ENCODE measurements at places on chromosomes 6 and 20.

- DNase-seq = no peak
Measured at GRCh38 chr20:50686821-50687220, 4.5 kb downstream of the RIPOR3 start.

DNA sequence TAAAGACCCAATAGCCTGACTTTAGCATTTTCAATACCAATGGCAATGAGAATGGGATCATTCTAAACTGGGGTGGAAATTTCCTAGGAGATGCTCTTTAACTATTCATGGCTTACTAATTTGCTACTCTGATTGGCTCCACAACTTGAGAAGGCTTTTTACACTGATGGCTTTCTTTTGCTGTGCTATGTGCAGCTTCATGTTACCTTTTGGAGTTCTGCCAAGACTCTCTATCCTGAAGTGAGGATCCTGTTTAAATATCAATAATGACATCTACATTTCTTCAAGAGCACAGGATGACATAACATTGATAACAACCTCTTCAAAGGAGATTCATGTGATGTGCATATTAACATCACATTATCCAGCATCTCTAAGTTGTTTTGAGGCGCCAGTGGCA, 43.4 kb upstream of the SIRPG start:
- no peak for DNase-seq

- DNase-seq = no peak
Measured at GRCh38 chr6:94597487-94597886, 979.8 kb upstream of the MANEA start.

GRCh38 chr6:37021356-37022129, 16.1 kb downstream of the FGD2 start:
- DNase-seq = no peak

GRCh38 chr6:48985025-48985424, 478.0 kb downstream of the MMUT start:
- DNase-seq = no peak

DNA sequence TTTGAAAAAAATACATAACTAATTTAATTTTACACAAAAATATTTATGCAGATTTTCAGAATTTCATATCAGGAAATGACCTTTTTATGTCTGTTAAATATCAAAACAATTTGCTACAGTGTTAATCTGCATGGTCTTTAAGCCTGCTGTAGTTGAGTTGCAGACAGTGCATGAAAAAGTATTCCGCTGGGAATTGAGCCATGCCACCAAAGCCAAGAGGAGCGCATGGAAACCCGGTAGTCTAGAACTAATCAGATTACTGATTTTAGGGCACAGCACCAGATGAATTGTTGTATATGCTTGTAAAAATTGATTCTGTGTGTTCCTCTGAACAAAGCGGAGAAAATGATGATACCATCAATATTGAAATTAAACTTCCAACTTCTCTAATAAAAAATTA, 34.3 kb upstream of the LAMP5 start:
- DNase-seq = no peak

- DNase-seq = no peak
Measured at GRCh38 chr20:39069976-39070375, 107.8 kb downstream of the DHX35 start.

DNA sequence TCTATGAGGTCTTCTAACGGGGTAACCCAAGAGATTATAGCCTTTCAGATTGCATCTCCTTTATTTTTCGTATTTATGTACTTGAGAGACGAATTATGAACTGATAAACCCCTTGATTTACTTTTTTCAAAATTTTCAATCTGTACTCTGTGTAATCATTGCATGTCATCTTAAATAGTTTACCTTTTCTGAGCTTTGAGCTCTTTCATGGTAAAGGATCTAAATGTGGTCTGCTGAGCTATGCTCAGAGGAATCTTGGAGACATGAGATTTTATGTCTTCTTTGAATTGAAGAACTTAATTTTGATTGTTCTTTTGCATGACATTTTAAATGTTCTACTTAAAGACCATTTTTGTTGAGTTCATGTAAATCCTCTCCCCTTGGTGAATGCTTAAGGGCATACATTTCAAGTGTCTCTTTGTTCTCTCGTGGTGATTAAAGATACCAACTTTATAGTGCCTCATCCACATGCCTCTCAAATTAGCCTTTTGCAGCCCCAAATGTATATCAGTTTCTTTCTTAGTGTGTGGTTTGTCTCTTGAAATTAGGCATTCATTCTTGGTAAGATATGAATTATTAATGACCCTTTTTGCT, 116.3 kb upstream of the SCGN start:
- DNase-seq = no peak

DNA sequence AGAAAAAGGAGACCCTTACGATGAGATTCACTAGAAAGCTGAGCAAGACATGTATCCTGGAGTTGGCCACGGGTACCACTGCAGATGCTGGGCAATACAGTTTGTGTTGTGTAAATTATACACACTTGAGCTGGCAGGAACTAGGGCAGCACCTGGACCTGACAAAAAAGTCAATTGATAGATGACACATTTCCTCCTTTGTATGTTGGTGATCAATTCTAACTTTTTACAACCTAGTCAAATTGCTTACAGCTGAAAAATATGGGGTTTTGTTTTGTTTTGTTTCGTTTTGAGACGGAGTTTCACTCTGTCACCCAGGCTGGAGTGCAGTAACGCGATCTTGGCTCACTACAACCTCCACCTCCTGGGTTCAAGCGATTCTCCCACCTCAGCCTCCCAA, 108.9 kb downstream of the UST start:
- no peak for DNase-seq

- no peak for DNase-seq
Measured at GRCh38 chr20:50310673-50311051, 120.0 kb downstream of the CEBPB start.

- no peak for DNase-seq
Measured at GRCh38 chr6:24795106-24795505, 3.6 kb downstream of the ARMH2 start.

- DNase-seq = no peak
Measured at GRCh38 chr20:47038566-47039560, 144.2 kb downstream of the EYA2 start.

GRCh38 chr6:20483887-20484497, 50.3 kb upstream of the CDKAL1 start:
- DNase-seq = no peak

DNA sequence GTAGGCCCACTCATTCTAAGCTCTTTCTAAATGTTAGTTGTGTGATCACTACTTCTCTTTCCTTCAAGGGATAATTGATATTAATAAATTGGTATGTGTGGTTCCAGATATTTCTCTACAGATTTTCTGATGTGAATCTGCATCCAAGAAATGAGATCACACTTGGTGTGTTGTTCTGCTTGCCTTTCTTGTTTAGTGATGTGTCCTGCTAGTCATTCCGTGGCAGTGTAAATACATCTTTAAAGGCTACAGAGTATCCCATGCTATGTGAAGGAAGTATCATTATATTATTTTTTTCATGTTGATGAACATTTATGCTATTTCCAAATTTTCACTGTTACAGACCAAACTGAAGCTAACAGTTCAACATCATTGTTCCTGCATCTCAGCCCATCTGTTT, 13.2 kb downstream of the CDH26 start:
- no peak for DNase-seq

DNA sequence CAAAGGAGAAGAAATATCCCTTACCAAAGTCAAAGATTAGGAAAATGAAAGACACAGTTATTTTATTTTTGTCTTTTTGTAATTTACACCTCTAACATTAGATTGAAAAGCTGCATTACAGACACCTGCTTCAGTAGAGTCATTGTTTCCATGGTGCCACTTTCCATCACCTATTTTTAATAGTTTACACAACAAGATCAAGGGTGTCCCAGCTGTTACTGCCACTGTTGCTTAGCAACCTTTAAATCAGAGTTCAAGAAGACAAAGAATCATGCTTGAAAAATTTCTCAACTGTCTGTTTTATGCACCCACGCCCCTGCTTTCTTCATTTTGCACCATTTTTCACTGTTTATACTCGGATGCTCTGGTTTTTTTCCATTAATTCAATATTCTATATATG, 668.2 kb upstream of the GJE1 start:
- no peak for DNase-seq

- no peak for DNase-seq
Measured at GRCh38 chr6:5191722-5192121, 69.0 kb downstream of the LYRM4 start.

DNA sequence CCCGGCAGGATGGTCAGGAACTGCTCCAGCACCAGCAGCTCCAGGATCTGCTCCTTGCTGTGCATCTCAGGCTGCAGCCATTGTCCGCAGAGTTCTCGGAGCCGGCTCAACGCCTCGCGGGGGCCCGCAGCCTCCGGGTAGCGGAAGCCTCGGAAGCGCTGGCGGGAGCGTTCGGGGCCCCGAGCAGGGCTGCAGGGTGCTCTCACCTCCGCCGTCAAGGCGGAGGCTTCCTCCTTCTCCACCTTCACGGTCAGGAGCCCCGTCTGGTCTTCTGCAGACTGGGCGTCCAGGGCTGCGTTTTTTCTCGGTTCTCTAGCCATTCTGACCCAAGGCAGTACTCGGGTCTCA, 434 bp downstream of the ZKSCAN4 start:
- no peak for DNase-seq

GRCh38 chr6:84166395-84166794, 61.0 kb downstream of the CEP162 start:
- DNase-seq = no peak

DNA sequence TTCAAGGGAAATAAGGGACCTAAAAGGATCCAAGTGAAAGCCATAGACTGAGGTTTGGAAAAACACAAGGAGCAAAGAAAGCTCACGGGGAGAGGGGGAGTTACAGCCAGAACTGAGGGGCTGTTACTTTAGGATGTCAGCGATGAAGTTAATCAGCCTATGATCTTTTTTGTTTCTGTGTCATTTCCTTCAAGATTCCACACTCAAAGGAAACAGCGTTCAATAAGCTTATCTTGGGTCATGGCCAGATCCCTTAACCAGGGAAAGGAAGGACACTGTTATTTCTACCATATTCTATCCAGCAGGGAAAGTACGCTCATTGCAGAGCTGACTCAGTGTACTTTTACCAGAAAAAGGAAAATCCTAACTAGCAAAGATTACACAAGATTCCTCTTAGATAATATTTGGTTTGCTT, 132.8 kb downstream of the PFDN4 start:
- no peak for DNase-seq

GRCh38 chr6:40148882-40149573, 214.8 kb upstream of the MOCS1 start:
- no peak for DNase-seq

DNA sequence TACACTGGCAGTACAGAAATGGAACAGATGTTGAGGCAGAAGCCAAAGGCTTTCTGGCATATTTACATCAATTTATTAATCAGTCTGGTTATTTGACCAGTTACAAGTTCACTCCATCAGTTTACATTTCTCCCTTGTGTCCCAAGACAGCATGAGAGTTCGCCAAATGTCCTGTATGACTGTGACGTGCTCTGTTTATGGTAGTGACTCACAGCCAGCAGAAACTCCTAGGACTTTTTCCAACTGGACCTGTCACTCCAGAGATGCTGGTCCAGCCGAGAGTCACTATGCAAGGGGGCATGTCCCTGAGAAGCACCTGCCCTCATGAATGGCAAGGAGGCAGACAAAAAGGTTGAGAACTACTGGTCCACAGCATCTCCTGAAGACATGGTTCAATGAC, 160.0 kb downstream of the LRFN2 start:
- no peak for DNase-seq

- DNase-seq = no peak
Measured at GRCh38 chr20:48714764-48715163, 113.0 kb downstream of the PREX1 start.

DNA sequence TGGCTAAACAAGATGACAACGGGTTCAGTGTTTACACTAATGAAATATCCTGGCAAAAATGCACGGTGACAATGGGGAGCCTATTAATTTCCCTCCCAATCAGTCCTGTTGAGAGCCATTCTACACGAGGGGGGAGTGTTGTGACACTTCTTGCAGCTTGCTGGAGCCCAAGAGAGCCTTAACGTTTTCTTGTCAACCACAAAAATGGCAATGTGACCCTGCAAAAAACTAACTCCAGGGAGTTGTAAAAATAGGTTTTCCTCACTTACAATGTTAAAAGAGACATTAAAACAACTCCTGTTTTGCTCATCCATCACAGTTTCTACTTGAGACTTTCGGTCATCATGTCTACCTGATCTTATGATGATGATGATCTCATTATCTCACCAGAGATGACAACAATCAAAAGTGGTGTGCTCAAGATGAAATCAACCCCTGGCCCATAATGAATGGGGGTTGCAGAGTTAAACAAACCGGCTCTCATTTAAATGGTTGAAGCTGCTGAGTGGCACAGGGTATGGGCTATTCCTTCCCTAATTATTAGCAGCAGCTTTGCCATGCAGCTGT, 57.9 kb downstream of the GJA10 start:
- no peak for DNase-seq

DNA sequence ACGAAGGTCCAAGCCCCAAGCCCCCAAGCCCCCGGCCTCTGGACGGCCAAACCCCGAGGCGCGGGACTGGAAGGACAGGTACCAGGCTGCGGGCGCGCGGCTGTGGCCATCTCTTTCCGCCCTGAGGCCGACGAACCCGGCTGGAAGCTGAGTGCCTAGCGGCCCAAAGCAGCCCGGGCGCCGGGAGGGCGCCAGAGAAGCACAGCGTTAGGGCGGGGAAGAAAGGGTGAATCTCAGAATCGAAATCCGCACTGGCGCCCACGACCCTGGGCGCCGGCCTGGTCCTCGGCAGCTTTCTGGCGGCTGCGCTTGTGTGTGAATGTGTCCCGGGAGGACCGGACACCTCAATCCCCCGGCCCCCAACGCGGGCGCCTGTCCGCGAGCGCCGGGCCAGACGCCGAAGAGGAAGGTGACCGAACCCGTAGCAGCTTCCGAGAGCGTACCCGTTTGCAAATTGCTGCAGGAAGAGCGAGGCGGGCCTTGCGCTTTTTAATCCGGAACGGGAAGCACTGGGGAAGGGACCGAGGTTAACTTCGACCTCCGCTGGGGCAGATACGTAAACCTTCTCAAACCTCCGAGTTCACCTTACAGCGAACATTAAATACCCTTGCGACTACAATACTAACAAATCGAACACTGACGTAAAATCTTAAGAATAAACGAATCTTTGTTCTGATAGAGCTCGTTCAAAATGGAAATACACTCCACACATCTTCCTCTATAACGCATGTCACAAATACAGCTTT, 2.9 kb downstream of the NRN1 start:
- no peak for DNase-seq

- DNase-seq = no peak
Measured at GRCh38 chr6:44843734-44844133, 456.2 kb downstream of the CDC5L start.

DNA sequence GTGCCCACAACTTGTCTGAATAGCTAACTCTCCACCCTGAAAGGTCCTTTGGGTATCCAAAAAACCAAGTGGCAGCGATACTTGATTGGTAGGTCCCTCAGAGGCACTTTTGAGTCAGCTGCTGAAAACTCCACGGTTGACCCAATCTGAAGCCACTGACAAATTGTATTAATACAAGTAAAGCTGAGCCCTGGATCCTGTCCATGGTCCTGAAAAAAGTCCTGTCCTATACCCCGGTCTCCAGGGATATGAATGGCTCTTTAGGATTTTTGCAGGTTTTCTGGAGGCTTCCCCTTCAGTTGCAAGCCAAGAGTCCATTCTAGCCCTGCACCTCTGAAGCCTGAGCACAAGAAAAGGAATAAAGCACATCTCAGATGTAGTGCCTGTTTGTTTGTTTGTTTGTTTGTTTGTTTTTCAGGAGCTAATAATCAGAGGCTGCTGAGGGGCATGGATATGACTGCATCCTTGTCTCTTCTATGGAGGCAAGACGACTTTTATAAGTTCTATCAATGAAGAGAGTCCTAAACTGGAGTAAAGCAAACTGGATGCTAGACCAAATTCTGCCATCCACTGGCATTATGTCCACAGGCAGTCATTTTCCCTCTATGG, 1.7 kb upstream of the SLC12A5 start:
- peak; percentile 9 for DNase-seq
